Head of caudate nucleus (tissue), 42 donors: ENCODE measurements at places on chromosomes 12 and 14.

- no peak for DNase-seq
Observed at GRCh38 chr12:94571556-94571955, 78.8 kb downstream of the TMCC3 start.

GRCh38 chr12:109488051-109488665 lies 10.7 kb downstream of the UBE3B start:
- DNase-seq, result no peak

- DNase-seq, result no peak
Observed at GRCh38 chr12:112815589-112816321, 24.2 kb downstream of the RPH3A start.

DNA sequence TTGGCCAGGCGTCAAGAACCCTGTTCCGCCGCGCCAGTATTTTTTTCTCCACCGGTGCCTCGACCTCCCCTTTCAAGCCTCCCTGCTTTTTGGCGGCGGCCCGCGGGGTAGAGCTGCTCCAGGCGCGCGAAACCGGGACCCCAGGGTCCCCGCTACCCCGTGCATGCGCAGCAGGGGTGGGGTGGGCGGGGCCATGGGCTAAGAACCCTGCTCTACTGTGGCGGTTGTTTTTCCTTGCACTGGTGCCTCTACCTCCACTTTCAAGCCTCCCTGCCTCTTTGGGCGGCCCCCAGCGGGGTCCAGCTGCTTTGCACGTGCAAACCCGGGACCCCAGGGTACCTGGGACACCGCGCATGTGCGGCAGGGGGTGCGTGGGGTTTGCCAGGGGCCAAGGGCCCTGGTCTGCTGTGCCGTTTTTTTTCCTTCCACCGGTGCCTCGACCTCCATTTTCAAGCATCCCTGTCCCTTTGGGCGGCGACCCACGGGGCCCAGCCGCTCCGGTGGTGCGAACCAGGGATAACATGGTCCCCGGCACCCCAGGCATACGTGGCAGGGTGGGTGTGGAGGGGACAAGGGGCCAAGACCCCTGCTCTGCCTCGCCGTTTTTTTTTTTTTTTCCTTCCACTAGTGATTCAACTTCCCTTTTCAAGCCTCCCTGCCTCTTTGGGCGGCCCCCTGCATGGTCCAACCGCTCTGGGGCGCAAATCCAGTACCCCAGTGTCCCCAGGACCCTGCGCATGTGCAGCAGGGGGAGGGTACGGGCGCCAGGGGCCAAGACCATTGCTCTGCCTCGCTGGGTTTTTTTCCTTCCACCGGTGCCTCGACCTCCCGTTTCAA lies 326.8 kb downstream of the ALG10 start:
- DNase-seq, result no peak
